ENCODE measurements at places on chromosomes 3 and 15. TPM values are rescaled to one million over a fixed set of nuclear protein-coding genes. Genes with fewer than 3 reads are reported as not detected.

DNA sequence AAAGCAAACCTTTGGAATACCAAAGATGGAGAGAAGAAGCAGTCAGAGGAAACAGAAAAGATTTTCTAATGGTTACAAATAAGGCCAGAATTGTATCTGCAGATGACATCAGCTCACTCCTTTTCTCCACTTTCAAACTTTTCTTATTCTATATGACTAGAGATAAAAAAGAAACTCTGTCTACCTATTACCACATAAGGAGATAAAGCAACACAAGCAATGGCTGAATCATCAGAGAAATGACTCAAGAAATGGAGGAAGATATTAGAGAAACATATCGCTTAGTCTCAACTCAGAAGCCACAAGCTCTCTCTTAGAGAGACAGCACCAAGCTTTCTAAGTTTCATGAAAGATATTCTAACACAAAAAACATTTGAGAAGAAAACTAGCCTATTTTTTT lies 784.0 kb downstream of the ZPLD1 start:
- no peak for DNase-seq

DNA sequence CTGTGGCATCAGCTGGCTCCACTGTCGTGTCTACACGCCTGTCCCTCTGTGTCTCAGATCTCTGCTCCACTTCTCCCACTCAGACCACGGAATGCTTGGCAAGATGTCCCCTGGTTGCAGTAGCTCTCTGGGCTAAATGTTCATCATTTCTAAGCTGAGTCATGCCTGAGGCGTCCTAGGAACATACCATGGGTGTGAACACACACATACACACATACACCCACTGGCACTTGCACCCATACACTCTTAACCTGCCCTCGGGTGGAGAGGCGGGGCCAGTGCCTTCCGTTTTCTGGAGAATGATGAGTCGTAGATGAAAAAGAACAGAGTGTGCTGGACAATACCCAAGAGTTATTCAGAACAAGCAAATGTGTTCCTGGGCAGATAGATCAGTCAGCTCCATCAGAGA lies 72.4 kb downstream of the SENP2 start:
- no peak for DNase-seq

DNA sequence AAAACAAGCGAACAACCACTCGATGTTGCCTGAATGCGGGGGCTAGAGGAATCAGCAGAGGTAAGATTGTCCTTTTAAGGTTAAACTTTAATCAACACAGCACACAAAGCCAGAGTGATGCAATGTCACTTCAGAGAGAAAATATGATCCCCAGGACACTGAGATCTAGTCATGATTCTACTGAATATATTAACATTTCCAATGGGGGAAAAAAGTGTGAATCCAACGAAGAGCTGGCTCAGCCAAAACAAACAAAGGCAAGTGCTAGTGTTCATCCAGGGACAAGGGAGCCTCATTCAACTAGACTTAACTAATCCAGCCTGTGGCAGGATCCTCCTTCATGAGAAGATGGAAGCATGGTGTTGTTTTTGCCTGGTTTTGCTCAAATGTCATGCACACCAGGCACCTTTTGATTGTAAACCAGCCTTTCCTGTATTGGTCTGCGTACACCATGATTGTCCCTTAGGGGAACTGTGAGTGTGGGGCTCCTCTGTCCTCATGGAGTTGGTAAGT lies 35.8 kb downstream of the SCG5 start:
- no peak for DNase-seq

DNA sequence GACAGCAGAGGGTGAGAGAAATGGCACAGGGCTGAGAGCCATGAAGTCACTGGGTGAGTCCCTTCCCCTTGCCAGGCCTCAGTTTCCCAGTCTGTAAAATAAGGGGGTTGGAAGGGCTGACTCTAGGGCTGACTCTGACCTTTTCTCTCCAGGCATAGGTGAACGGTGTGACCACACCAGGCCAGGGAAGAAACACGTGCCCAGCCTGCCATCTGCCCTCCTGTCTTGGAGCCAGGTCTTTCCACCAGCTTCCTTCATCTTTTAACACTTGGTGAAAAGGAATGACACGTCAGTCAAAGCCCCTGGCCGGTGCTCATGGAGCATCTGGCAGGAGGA lies 74.4 kb downstream of the CPN2 start:
- DNase-seq, result no peak

GRCh38 chr3:146605106-146605505 lies at the start of gene PLSCR5:
Gene PLSCR5 (minus strand): TSS chr3:146605346. CDS start chr3:146605212, 134 bp downstream.
- no peak for DNase-seq

Gene MYRIP
- 1.3 TPM for total RNA-seq

DNA sequence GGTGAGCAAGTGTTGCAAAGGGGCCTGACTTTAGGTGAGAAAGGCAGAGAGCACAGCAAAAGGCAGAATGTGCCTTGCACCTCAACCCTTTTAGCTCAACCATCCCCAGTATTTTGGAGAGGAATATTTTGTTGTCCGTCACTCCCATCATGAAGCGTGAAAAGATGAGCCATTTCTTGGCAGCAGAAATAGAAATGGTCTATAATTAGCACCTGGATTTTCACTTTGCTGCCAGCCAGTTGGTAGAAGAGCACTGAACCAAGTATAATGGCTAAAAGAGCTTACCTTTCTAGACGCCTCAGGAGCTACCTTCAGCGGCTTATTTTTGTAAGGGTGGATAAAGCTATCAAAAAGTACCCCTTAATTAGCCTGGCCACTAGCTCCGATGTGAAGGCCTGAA lies 406.7 kb downstream of the OCA2 start:
- no peak for DNase-seq

Gene ISY1
- 29.3 TPM for total RNA-seq

DNA sequence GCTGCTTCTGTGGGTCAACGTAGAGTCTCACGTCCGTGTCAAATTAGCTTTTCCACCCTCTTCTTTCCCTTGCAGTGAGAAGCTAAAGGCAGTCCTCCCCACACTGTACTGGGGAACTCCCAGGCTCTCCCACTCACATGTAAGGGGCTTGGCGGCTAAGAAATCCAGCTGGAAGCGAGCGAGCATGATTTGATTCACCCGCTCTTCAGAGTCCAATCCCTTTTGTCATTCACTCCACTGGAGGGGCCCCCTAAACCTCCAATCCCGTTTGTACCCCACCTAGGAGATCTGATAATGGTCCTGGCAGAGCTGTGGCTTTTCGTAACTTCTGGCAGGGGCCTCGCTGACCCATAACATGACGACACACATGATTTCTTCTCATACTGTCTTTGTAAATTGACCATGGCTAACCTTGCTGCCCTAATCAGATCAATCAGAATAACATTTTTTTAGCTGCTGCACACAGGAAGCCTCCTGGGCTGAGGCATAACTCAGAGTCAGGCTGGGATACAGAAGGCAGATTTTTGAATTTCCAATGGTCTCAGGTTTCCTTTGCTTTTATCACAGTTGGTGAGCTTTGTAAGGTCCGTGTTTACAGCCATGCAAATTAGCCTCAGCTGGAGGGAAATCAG lies 235.2 kb downstream of the GREM1 start:
- no peak for DNase-seq

- peak; percentile 85 for DNase-seq
Measured at GRCh38 chr3:46406788-46407611, at the start of the genes CCR5AS and CCRL2. Gene CCR5AS (minus strand): TSS chr3:46407066. Gene CCRL2 (plus strand): TSS chr3:46407259. CDS start chr3:46408080, 821 bp downstream.

All from heart right ventricle (tissue), 16 donors.